ENCODE measurements at places on chromosomes 4 and X. TPM values are rescaled to one million over a fixed set of nuclear protein-coding genes. Genes with fewer than 3 reads are reported as not detected.

Gene HMX1
- total RNA-seq = 0.19 TPM

Gene TLR8
- total RNA-seq = not detected

Gene BTK
- 0.20 TPM for total RNA-seq

Gene CITED1
- 0.81 TPM for total RNA-seq

Gene NAT8L
- 8.6 TPM for total RNA-seq

Gene GAGE10
- total RNA-seq = not detected
